ENCODE measurements at places on chromosomes 1 and 21.

DNA sequence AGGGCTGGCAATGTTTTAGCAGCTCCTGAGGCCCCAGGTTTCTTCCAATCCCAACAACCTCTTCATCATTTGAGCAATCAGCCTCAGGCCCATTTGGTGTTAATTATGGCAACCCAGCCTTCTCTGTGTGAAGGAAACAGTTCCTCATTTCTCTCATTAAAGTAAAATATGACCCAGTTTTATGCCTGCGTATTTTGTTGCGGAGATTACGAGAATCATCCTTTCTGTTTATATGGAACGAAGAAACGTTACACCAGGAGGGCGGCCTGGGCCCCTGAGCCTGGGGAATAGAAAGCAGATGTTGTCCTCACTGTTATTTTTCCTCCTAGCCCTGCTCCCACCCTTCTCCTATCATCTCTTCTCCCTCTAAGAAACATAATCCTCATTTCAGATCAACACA, 332.2 kb upstream of the USP24 start:
- no peak for DNase-seq

- no peak for DNase-seq
These were observed 145.5 kb downstream of the TBX15 start for GRCh38 chr1:118842452-118843201.

GRCh38 chr1:2473198-2473597, 2.9 kb upstream of the PLCH2 start:
- DNase-seq, result no peak

- DNase-seq, result no peak
These were observed 155.4 kb upstream of the LMO4 start for GRCh38 chr1:87173231-87173630.

DNA sequence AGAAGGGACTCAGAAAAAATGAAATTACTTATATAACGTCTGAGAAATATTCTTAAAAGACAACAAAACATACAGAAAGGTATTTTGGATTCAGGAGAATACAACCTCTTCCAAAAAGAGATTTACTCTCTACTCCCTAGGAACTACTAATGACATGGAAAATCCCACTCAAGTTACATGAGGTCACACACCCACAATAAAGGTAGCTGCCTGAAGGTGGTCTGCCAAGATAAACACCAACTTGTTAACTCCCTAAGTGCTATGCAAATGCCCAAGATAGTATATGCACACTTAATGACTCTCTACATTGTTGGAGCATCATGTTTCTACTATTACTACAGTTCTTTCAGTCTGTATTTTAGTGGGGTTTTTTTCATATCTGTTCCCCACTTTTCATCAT, 26.5 kb downstream of the RERE start:
- DNase-seq, result no peak

DNA sequence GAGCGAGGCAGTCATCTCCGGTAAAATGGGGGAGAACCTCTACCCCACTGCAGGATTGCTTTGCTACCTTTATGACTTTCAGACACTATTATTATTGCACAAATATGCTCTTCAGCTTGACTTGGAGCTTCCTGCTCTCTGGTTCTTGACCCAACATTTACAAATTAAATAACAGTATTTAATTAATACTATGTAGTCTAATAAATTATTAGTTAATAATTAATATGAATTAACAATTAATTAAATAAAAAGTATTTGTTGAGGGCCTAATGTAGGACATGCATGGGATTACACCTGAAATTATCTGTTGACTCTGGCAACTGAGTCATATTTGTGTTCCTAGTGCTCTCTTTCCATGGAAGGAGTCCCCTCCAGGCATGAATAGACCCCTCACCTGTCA, 359.9 kb downstream of the SIPA1L2 start:
- no peak for DNase-seq

DNA sequence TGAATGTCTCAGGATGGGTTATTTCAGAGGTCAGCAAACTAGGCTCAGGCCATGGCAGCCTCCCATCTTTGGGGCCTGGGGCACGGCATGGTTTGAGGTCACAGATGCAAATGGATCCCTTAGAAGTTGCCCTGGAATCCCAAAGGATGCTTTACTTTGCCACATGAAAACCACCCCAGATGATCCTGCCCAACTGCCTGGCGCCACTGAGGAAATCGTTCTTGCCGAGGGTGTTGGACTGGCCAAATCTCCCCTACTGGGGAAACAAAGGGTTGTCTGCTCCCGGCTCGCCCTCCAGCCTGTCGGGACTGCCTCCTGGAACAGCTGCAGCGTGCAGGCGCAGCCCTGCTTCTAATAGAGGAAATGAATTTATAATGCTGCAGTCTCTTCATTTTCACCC, 173.0 kb upstream of the LMO4 start:
- no peak for DNase-seq

DNA sequence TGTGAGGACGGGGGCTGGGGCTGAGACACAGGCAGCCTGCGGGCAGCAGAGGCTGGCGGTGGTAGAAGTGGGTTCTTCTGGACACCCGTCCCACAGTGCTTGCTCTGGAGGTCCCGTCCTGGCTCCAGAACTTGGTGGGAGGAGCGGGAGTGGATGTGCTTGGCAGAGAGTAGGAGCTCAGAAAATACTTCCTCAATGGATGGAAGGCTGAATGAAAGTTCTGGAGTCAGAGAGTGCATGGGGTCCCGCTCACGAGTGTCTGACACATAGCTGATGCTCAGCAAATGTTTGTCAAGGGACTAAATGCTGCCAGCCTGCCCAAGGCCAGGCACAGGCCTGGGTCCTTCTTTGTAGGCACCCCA, 13.4 kb upstream of the NES start:
- DNase-seq, result no peak

DNA sequence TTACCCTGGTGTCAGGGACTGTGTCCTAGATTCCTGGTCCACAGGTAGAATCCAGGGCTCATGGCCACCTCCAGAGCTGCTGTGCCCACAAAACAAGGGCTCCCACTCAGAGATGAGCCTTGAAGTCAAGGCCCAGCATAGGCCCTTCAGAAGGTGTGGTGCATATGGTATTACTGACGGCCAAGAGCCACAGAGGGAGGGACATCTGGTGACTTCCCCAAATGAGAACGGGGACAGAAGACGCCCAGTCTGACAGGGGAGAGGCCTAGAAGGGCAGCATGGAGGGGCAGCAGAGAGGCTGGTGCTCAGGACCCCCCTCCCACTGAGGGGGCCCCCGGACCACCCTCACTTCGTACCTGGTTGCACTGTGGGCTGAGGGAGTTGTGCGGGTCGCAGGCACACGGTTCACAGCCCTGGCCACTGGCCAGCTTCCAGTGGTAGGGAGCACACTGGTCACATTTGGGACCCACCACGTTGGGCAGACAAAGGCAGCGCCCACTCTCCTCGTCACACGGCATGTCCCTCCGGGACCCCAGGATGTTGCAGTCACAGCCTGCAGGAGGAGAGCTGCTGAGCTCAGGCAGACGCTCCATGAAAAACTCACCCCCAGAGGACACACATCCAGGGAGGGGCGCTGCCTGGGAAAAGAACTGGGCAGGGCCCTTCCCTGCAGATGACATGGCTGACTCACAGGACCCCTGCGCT, 25.0 kb downstream of the LAMB3 start:
- DNase-seq, result no peak

DNA sequence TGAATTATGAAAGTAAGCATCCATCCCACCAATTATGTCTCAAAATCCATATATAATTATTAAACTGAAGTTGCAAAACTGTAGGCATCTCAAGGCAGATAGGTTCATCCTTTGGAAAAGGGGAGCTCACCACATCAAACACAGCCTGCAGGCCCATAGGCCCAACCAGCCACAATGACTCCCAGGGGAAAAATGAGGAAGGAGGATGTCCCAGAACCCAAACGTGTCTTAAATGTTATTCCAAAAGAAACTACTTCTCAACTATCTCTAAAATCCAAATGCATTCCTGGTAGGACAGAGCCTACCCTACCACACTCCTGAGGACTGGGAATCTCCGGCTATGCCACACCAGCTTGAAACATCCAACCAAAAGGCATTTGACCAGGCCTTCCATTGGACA, 12.8 kb downstream of the TIAM1 start:
- DNase-seq, result no peak

GRCh38 chr1:246317332-246318035, 189.6 kb downstream of the SMYD3 start:
- no peak for DNase-seq

- DNase-seq, result no peak
These were observed 14.6 kb downstream of the ZBTB21 start for GRCh38 chr21:41995577-41995976.

DNA sequence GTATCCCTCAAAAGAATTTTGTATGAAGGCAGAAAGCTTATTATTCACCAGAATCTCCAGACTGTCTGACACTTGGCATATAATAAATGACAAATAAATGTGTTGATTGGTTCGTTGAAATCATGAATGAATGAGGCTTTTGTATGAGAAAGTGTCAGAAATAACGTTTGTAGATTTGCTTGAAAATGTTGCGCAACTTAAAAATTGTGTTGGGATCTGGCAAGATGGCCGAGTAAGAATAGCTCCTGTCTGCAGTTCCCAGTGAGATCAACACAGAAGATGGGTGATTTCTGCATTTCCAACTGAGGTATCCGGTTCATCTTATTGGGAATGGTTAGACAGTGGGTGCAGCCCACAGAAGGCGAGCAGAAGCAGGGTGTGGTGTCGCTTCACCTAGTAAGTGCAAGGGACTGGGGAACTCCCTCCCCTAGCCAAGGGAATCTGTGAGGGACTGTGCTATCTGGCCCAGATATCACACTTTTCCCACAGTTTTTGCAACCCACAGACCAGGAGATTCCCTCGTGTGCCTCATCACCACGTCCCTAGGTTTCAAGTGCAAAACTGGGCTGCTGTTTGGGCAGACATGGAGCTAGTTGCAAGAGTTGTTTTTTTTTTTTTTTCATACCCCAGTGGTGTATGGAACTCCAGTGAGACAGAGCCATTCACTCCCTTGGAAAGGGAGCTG, 759.0 kb downstream of the LTN1 start:
- DNase-seq, result no peak
